ENCODE measurements at places on chromosomes 2 and 18.

DNA sequence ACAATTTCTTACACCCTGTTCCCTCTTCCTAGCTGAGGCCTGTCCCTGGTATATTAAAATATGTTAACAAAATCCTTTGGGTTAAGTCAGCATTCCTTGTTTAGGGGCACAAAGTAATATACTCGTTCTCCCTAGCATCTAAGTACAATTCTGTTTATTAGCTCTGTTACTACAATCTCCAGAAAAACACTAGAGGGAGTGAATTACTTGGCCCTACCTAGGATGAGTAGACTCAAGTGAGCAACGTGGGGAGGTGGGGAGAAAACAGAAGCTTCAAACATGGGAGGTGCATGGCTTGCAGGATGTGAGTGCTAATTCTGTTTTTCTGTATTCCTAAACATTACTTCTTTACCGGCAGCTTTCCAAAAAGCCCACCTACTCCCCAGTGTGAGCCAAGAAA, 89.7 kb downstream of the FSIP2 start:
- DNase-seq, result no peak

DNA sequence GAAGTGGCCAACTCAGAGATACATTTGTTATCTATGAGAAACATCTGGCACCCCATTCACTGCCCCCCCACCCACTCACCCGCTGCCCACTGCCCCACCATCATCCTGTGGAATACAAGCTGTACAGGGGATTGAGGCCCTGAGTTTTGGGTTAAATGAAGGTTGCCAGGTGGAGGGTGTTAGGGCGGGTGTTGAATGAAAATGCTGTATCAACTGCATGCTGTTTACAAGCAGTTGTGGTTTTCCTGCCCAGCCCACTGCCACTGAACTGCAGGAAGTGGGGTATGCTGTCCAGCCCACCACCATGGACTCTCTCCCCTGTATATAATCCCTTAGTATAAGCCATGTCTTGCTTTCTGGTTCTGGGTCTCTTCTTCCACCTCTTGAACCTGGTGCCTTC, 481.9 kb downstream of the METTL4 start:
- DNase-seq, result no peak

GRCh38 chr2:189155795-189156194, 23.8 kb downstream of the COL5A2 start:
- DNase-seq, result no peak

- DNase-seq, result no peak
Observed at GRCh38 chr2:96163768-96164429, 18.7 kb upstream of the DUSP2 start.

GRCh38 chr2:58571181-58571852, 330.2 kb upstream of the FANCL start:
- DNase-seq, result peak; percentile 91

- DNase-seq, result no peak
Observed at GRCh38 chr2:203802342-203803052, 65.1 kb upstream of the CTLA4 start.

DNA sequence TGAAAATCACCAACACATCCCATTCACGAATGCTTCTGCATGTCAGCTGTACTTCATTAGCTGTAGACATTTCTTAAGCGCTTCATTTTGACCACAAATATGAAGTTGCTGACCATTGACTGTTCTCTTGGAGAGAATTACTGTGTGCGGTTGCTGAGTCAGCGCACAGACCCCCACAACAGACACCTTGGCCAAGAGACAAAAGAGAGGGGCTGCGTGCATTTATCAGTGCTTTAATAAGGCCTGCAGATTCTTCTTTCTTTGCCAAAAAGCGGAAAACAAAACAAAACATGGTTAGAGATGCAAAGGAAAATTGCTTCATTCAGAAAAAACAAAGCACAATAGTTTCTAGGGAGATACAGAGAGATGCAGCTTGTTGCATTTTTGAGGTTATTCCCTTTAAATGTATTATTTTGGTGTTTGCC, 174.7 kb downstream of the ACKR3 start:
- no peak for DNase-seq

GRCh38 chr2:239814116-239814860, 210.9 kb downstream of the NDUFA10 start:
- DNase-seq, result no peak
